Stimulated activated CD8-positive, alpha-beta memory T cell treated with anti-CD3 and anti-CD28 coated beads, Interleukin-15, amount 100 ng/mL, for 1 hour (primary cell): ENCODE measurements at places on chromosomes 4 and X.

DNA sequence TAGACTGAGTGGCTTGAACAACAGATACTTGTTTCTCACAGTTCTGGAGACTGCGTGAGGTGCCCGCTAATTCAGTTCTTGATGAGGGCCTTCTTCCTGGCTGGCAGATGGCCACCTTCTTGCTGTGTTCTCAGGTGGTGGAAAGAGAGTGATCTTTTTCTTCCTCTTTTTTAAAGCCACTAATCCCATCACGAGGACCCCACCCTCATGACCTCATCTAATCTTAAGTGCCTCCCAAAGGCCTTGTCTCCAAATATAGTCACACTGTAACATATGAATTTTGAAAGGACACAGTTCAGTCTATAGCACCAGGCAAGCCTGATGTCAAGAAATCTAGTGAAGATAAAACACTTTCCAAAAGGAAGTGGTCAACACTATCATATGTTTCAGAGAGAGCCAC, 12.4 kb downstream of the VAMP7 start:
- DNase-seq: no peak

- DNase-seq: no peak
Observed at GRCh38 chrX:40090050-40090804, 7.5 kb downstream of the BCOR start.

DNA sequence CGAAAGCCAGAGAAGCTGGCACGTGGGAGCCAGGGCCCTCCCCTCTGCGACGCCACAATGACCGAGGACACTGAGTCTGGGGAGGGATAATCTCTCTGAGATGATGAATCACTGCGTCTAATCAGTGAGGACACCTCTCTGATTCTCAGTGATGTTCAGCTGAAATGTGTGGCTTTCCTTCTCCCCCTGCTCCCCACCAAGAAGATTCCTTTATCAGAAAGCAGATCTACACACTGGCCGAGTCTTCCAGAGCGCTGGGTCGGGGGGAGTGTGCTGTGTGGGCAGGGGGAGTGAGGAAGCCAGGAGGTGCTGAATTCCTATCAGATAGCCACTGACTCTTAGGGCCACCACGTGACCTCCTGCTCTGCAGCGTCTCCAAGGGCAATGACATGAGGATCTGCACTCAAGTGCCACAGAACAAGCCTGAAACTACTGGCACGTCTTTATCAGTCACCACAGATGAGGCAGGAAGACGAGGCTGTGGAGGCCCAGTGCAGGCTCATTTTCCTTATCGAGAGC, 89.2 kb downstream of the GATB start:
- no peak for DNase-seq

- DNase-seq: no peak
Observed at GRCh38 chrX:136659174-136659573, 11.2 kb downstream of the CD40LG start.

GRCh38 chr4:10123227-10124101, 6.9 kb upstream of the WDR1 start:
- DNase-seq: no peak

DNA sequence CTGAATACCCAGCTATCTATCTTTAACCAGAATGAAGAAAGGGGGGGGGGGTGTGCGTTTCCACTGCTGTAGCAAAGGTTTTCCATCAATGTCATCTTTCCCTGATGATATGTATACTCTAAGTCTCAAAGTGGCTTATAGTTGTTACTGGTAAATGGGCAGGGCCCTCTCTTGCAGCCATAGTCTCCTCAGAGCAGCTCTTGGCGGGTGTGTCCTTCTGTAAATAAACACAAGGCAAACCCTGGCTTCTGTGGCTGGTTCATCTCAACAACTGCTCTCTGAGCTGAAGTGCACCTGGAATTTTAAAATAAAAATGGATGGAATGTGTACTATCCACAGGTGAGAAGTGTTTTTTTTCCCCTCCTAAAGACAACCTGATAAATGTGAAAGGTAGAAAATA, 57.5 kb upstream of the SCML1 start:
- no peak for DNase-seq

DNA sequence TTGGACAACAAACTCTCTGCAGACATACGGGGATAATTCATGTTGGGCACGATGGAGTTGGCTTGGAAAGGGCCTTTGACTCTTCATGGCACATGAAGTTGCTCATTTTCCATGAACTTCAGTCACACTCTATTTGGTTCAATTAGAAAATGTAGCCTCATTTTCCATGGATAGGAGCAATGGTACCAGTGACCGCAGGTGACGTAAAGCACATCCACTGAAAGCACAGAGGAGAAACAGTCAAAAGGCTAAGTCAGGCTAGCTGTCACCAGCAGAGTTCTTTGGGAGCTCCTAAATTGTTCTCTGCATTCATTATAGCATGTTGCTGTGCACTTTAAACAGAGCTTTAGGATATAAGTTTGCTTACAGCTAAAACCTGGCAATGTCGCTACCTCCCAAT, 39.9 kb upstream of the MAP3K15 start:
- no peak for DNase-seq

DNA sequence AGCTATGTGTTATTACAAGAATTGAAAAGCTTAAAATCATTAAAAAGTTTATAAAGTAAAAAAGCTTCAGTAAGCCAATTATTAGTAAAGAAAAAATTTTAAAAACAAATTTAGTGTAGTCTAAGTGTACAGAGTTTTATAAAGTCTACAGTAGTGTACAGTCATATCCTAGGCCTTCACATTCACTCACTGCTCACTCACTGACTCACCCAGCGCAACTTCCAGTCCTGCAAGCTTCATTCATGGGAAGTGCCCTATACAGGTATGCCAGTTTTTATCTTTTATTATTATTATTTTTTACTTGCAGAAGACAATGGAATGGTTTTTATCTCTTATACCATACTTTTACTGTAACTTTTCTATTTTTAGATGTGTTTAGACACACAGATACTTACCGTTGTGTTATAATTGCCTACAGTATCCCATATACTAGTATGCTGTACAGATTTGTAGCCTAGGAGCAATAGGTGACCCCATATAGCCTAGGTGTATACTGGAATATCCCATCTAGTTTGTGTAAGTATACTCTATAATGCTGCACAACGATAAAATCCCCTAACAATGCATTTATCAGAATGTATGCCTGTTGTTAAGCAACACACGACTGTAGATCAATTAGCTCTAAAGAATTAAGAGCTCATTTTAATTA, 230.7 kb downstream of the DCLK2 start:
- DNase-seq: no peak

DNA sequence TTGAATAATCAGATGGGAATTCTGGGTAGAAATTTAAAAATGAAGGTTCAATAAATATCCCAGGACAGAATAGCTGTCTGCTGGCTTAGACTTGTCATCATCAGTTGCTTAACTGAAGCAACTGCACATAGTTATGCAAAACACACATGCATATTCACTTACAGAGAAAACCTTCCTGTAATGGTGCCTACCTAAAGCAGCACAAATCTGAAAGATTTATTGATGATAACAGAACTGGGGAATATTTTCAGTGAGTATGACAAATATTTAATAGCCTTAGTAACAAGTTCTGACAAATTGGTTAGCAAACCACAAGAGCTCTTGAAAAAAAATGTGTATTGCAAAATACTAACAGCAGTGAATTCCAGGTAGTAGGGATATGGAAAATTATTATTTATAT, 606.8 kb upstream of the BOD1L1 start:
- no peak for DNase-seq

- DNase-seq: no peak
Observed at GRCh38 chrX:33078273-33078672, 133.1 kb downstream of the DMD start.

GRCh38 chrX:8244301-8244700, 73.2 kb upstream of the VCX2 start:
- DNase-seq: no peak

- no peak for DNase-seq
Observed at GRCh38 chr4:67735325-67735724, 18.9 kb downstream of the GNRHR start.

DNA sequence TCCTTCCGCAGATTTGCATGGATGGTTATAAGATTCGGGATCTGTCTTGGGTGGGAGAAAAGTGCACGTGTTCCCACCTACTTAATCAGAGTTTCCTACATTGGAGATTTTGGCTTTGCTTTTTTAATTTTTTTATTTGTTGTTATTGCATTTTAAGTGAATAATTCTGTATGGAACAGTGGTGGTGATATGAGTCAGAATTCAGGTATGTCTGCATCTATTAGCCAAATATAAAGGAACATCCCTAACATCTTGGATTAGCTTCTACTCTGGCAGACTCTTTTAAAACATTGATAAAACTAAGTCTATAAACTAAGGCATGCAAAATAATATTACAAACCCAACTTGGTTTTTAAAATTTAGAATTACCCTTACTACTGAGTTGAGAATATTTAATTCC, 659.8 kb upstream of the EPHA5 start:
- DNase-seq: no peak

DNA sequence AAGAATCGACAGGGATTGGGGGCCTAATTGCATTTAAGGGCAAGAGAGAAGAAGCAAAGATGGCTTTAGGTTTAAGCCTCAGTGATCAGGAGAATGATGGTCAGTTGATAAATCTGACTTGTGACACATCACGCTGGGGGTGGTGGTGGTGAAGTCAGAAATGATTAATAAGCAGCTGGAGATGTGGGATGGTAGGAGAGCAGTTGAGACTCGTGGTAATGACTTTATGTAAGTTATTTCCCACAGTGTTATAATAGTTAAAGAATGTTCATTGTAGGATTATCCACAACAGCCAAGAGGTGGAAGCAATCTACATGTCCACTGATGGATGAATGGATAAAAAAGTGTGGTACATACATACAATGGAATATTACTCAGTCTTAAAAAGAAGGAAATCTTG, 178.9 kb upstream of the GPC4 start:
- no peak for DNase-seq

DNA sequence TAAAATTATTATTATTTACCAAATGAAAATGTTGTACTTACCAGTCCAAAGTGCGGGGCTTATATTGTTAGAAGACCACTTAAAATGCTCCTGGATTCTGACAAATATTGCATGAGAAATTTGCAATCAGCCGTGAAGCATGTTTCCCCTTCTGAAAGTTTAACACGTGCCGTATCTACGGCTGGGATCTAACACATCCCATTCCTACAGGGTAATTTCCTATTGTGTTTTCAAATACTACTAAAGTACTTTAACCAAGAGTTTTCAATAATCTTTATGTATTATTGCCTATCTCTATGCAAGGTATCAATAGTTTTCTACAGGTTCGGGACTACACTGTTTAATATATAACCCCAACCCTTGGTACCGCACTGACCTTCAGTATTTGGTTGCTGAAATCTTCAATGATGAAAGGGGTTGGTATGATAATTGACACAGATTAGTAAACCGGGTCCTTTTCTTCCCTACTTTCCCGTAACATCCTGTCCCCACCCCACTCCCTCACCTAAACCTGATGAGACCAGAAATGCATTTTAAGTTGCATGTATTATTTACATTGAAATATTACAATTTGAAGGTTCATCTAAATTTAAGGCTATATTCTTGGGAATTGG, 795 bp upstream of the BRWD3 start:
- DNase-seq: no peak

DNA sequence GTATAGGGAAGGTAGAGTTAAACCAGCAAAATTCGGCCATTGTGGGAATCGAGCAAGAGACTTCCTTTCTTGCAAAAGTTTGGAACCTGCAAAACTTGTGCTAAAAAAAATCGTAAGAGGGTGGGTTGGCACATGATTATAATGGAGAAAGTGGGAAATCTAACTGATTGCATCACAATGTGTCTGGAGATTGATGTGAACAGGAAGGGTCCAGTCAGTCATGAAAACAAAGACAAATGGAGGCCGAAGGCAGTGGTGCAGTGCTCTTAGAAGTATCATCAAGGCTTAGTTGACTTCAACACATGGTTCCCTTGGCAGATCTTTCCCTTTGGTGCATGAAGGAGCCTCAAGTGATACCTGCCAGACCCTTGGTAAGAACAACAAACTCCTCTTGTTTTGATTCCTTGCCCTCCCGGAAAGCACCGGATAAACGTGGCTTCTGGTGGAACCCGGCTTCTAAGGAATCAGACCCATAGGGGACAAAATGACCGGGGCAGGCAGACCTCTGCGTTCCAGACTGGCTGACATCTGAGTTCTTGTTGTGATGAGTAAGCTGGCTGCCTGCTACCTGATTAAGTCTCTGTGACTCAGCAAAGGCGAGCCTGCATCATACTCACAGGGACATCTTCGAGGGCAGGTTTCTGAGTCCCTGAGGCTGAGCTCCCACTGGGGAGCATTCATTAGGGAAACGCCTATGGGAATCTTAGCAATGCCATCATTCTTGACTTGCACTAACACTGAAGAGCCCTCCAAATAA, 87.7 kb upstream of the MAP3K15 start:
- DNase-seq: no peak

- DNase-seq: no peak
Observed at GRCh38 chr4:10030972-10031667, 9.8 kb upstream of the SLC2A9 start.

DNA sequence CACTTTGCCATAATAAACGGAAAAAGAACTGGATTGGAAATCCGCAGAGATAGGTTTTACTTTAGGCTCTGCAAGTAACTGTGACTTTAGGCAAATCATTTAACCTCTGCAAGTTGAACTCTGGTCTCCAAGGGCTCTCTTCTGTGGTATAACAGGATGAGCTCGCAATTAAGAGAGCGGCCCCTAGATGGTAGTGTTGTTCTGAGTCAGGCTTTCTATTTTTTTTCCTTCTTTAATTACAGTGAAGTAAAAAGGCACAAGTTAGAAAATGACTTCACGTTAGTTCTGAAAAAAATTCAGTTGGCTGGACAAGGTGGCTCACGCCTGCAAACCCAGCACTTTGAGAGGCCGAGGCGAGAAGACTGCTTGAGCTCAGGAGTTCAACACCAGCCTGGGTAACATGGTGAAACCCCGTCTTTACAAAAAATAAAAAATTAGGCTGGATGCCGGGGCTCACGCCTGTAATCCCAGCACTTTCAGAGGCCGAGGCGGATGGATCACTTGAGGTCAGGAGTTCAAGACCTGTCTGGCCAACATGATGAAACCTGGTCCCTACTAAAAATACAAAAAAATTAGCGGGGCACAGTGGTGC, 18.0 kb downstream of the RPS3A start:
- DNase-seq: peak; percentile 20

- DNase-seq: no peak
Observed at GRCh38 chr4:46889410-46889809, 19.6 kb downstream of the COX7B2 start.

GRCh38 chrX:133390676-133391075, 24.6 kb downstream of the GPC4 start:
- no peak for DNase-seq

GRCh38 chr4:104909376-104909775, 237.3 kb upstream of the TET2 start:
- DNase-seq: no peak

DNA sequence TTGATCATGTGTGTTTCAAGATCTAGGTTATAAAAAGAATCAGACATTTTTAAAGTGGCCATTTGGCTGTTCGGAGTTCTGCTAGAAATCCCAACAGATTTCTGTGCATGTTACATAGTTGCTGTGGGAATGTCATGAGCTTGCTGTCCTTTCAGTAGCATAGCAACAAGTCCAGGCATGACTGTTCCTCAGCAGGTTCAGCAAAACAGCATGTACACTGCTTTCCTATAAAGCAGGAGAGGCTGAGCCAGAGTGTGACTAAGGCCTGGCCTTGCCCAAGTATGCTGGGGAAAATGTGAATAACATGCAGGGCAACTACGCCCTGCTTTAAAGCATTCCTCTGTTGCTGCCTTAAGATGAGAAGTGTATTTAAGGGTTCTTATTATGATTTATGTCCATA, 217.1 kb upstream of the SMIM31 start:
- no peak for DNase-seq

GRCh38 chr4:39754309-39754708, 56.4 kb downstream of the UBE2K start:
- no peak for DNase-seq

GRCh38 chrX:14670819-14671218, 141.5 kb downstream of the GLRA2 start:
- DNase-seq: no peak

- DNase-seq: no peak
Observed at GRCh38 chrX:152913346-152913745, 15.5 kb downstream of the ZNF185 start.
